Hematopoietic multipotent progenitor cell (in vitro differentiated cells): ENCODE measurements at places on chromosomes 2 and 18.

GRCh38 chr2:112087346-112088020 is 32.4 kb downstream of the TMEM87B start:
- peak; percentile 8 for DNase-seq

GRCh38 chr18:48475635-48476549 is 62.9 kb upstream of the CTIF start:
- DNase-seq: peak; percentile 70

GRCh38 chr2:188529710-188530109 is 238.0 kb downstream of the GULP1 start:
- no peak for DNase-seq

DNA sequence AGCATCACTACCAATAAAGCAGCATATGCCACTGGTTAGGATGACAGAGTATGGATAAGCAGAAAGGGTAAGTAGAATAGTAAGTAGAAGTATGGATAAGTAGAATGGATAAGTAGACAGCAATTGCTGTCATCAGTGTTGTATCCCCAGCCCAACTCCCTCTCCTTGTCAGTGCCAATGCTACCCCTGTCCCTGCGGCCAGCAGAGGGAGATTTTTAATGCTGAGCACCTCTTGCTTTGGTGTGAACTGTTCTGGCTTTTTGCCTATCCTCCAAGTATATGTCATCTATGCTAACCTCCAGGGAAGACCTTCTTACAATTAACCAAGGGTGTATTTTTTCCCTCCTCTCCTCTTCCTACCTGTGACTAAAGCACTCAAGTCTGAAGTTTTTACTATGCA is 136.7 kb upstream of the SPHKAP start:
- peak; percentile 41 for DNase-seq

- no peak for DNase-seq
Measured at GRCh38 chr2:106789185-106789584, 96.8 kb downstream of the ST6GAL2 start.
